ENCODE measurements at places on chromosomes 7 and 10.

GRCh38 chr7:132422502-132423111, 153.7 kb downstream of the PLXNA4 start:
- no peak for DNase-seq

- DNase-seq, result no peak
These were observed 4.1 kb downstream of the NEUROD6 start for GRCh38 chr7:31336202-31337001.

GRCh38 chr10:32692174-32692573, 246.2 kb downstream of the CCDC7 start:
- DNase-seq, result no peak

DNA sequence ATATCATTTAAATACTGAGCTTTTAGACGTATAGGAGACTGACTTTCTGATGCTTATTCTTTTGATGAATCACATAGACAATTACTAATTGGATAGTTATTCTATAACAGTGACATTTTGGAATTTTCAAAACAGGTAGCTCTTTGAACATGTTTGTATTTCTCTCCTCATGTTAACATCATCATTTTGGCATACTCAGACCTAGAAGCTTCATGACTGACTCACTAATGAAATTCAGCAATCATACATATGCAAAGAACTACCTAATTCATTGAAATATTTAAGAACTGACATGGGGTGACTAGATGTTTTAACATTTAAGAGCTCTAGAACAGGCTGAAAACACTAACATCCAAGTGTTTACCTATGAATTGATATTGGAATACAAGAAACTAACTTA, 192.3 kb downstream of the VTI1A start:
- DNase-seq, result no peak

GRCh38 chr7:17181482-17181881, 117.0 kb upstream of the AHR start:
- DNase-seq, result no peak

GRCh38 chr10:125788156-125789034, 12.8 kb upstream of the MMP21 start:
- no peak for DNase-seq

DNA sequence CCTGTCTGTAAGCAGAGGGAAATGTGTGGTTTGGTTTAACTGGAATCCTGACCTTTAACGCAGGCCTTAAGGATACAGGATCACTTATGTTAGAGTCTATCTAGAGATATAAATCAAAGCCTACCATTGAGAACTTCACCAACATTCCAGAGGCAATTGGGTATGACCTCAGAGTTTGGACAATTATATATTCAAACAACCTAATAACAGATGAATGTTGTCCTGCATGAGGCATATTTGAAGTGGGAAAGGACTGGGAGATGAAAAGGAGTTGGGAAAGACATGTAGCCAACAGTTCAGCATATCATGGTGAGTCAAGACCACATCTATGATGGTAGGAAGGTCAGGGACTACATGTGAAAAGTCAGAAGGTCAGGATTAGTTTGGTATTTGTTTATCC, 274.2 kb downstream of the DOCK4 start:
- no peak for DNase-seq

All from stimulated activated CD4-positive, alpha-beta T cell treated with anti-CD3 and anti-CD28 coated beads, Interleukin-12 subunit alpha, Interleukin-12 subunit beta, amount 100 ng/mL, for 24 hours (primary cell).